ENCODE measurements at places on chromosomes 11 and 22.

DNA sequence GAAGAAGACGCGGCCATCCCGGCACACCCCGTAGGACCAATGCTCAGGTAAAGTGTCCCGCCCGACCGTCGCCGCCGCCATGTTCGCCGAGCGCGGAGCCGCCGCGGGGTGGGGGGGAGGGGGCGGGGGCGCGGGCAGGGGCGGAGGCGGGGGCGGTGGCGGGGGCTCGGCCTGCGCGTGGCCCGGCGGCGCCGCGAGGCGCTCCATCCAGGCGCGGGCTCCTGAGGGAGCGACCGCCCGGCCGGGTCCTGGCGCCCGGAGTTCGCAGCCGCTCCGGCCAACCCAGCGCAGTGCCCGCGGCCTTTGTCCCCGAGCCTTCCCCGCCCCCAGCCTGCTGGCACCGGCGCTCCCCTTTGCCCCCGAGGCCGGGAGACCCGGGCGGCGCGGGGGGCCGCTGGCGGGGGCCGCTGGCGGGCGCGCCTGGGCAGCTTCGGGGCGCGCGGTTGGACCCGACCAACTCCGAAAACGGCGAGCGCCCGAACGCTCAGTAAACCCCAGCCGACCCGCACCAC, at the start of gene PLEKHA7:
TSS of gene PLEKHA7 (minus strand) at position 94 of the 512 bp plus-strand sequence. CDS start at position 81, 13 bp downstream.
- DNase-seq, result peak; percentile 34

DNA sequence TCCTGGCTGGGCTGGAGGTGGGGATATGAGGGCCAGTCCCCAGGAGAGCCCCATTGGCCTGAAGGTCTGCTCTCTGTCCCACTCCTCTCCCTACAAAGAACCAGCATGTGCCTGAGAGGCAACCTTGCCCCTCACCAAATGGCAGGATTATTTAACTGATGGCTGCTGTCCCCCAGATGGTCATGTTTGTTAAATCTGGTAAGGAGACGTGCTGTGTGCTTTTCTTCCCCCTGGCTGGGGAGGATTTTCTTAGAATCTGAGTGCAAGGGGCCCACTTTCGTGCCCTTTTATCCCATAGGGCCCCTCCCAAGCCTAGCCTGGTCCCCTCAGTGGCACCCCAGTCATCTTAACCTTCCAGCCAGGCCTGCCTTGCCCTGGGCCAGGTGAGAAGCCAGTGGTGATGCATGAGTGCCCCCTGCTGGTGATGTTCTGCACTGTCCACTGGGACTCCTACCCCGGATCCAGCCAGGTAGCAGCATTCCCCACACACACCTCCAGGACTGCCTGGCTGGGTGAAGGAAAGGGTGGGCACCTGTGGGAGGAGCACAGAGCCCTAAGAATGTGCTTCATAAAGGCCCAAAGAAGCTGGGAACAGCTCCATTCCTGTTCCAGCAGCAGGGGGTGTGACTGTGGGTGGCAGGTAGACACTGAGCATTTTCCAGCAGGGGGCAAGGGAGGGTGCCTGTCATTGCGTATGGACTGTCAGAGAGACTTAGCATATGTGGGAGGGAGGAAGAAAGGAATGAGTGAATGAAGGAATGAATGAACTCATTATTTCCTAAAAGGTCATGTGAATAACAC, 28.9 kb downstream of the MFNG start:
- peak; percentile 92 for DNase-seq

- DNase-seq, result no peak
These were observed 11.6 kb upstream of the DLAT start for GRCh38 chr11:112013497-112014164.

- no peak for DNase-seq
These were observed 85.9 kb upstream of the SLC25A18 start for GRCh38 chr22:17477391-17477833.

DNA sequence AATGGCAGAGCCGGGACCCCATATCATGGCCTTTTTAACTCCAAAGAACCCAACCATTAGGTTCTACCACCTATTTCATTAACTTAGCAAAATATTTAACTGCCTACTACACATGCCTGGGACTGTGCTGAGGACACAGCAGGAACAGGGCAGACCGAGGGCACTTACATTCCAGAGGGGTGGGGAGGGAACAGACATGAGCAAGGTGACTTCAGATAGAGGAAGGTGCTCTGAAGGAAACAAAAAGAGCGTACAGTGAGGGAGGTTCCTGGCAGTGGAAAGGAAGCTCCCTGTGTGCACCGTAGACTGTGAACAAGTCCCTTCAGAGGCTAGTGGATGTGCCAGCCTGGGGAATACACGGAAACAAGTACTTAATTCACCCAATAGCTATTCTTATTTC, 82.8 kb downstream of the NAT10 start:
- DNase-seq, result no peak

DNA sequence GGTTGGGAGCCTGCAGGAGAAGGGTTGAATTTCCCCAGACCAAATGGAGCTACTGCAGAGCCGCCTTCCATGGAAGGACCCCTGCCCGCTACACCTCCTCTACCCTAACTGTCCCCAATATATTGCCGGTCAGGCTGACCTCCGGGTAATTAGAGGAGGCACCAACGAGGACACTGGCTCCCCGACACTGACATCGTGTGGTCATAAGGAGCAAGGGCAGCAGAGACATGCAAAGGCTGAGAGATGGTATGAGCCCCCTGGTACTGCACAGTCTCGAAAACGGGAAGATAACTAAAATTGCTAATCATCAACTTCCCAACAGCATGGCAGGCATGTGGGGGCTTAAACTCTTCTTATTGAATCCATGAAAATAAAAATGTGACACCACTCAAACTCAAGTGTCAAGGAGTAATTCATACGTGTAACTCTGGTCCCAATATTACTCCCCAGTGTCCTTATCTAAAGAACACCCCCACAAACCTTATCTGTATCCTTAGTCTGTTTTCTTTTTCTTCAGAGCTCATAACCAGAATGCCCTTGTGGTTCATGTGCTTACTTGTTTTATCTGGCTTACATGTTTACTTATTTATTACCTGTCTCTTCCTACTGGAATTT, 4.4 kb downstream of the CAVIN3 start:
- DNase-seq, result peak; percentile 44

- peak; percentile 53 for DNase-seq
These were observed 1.1 kb downstream of the TAF1D start for GRCh38 chr11:93740031-93740729.

DNA sequence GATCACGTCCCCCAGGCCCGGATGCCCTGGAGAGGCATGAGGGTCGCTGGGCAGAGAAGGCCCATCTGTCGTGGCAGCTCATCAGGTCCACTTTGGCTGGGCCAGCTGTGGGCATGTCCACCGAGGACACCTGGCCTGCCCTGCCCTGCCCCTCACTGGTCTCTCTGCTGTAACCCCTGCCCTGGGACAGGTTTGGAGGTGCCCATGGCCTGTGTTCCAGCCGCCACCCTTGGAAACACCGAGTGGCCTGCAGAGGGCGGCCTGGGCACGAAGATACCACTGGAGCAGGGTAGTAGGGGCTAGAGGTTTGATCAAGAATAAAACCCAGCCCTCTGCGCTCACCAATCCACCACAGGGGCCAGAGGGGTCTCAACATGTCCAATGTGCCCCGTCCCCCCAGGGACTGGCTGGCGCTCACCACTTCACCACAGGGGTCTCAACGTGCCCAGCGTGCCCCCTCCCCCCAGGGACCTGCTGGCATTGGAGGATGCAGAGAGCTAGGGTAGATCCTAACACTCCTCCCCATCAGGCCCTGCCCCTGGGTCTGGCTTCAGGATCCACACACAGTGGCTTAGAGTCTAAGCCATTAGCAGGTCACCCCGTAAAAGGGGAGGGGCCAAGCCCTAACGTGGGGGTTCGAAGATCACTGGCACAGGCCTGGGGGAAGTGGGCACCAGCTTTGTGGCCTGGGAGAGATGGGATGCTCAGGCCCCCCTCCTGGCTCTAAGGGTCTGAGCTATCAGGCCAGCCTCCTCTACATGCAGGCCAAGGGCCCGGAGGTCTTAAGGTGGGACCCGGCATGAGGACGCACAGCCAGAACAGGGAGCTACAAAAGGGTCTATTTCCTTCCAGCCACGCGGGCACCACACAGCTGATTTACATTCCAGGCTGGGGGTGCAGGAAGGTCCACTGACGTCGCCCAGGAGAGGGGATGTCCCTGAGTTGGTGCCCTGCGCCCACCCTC, 1.3 kb upstream of the HDAC10 start:
- DNase-seq, result peak; percentile 82

DNA sequence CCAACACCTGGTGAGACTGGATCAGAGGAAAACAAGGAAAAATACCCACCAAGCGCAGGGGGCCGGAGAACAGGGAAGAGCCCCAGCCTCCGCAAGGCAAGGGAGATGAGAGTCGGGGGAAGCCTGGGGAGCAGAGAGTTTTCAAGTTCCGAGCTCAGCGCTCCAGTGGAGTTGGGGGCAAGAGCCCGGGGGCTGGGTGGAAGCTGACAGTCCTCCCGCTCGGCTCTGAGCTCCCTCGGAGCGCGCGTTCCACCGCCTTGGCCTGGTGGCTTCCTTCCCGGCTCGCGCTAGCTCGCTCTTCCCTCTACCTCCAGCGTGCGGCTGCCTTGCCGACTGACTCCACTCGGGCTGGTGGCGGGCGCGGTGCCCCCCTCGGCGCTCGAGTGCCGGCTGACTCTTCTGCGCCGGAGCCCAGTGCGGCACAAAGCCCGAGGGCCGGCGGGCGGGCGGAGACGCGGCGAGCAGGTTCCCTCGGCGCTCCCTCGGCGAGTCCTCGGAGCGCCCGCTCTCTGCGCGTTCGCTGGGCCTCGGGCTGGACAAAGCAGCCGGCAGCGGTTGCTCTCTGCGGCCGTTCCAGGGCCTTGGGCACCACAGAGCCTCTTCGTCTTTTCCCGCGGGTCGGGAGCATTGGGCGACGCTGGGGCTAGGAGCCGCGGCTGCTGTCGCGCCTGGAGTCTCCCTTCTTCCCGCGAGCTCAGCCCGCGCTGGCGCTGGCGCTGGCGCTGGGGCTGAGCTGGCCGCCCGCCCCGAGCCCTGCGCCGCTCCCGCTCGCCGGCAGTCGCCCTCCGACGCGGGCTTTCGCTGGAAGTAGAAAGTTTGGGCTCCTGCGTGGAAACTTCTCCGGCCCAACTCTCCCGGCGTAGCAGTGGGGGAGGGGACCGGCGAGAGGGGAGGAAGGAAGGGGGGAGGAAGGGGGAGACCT, 1.0 kb downstream of the PAX6 start:
- no peak for DNase-seq

GRCh38 chr11:60378354-60378753, at the start of gene MS4A7:
Gene MS4A7 (plus strand): TSS chr11:60378532. CDS start chr11:60383142, 4,610 bp downstream.
- DNase-seq, result no peak

GRCh38 chr22:21641417-21641788, 699 bp upstream of the SDF2L1 start:
- DNase-seq, result no peak

DNA sequence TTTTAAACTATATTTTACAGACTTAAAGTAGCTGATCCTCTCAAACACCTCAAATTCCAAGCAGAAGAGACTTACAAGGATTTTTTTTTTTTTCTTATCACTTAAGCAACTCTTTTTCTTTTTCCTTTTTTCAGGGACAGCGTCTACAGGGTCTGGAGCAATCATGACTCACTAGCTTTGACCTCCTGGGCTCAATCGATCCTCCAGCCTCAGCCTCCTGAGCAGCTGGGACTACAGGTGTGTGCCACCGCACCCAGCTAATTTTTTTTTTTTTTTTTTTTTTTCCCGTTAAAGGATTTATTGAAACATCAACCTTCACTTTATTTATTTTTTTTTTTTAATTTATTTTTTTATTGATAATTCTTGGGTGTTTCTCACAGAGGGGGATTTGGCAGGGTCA, 4.5 kb upstream of the MACROD1 start:
- no peak for DNase-seq

DNA sequence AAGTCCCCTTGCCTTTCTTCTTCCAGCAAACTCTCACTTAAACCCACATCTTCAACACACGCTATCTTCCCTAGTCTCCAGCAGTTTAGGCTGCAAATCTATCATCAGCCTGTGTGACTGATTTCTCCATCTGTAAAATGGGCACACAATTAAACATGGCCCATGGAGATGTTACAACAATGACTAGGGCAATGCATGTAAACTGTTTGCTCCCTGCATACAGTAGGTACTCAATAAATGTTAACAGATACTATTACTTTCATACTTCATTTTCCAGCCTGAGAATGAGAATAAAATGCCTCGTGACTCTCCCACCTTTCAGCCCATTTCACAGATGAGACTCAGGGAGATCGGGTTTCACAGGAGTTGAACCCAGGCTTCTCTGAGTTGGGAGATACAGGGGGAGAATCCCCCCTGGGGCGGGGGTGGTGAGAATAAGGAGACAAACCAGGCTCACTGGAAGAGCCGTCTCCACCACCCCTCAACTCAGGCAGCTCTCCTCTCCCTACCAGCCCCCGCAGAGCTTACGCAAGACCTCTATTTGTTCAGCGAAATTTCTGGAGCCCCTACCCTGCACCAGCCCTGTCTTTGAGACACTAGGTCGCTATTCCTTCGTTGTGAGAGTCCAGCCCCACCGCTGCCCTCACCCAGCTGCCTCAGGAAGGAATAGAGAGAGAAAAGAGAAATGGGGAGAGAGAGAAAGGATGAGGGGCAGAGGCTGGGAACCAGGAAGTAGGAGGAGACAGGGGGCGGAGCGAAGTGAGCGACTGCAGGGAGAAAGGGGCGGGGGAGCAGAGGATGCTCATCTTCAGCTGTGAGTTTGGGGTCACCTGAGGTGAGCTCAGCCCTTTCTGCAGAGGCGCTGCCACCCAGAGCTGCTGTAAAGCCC, 42.1 kb upstream of the KLHL35 start:
- peak; percentile 90 for DNase-seq

- DNase-seq, result no peak
These were observed 64.9 kb downstream of the NAV2 start for GRCh38 chr11:19777377-19778102.

GRCh38 chr11:32529994-32530588, 53.5 kb upstream of the EIF3M start:
- no peak for DNase-seq

- DNase-seq, result no peak
These were observed 116.3 kb upstream of the APOA1 start for GRCh38 chr11:116953530-116954285.

DNA sequence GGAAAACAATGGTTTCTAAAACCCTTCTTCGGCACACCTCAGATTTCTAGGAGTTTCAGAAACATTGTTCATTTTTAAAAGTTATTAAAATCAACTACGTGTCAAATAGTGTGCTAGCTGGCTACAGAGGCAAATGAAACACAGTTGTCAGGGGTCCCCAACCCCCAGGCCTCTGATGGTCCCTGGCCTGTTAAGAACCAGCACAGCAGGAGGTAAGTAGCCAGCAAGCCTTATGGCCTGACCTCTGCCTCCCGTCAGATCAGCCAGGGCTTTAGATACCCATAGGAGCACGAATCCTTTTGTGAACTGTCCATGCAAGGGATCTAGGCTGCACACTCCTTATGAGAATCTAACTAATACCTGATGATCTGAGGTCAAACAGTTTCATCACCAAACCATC, 648.2 kb downstream of the FAM181B start:
- DNase-seq, result no peak

GRCh38 chr22:26589367-26589844, 526 bp downstream of the TPST2 start:
- DNase-seq, result peak; percentile 59

Data from activated naive CD4-positive, alpha-beta T cell treated with anti-CD3 and anti-CD28 coated beads, Interleukin-2, amount 10 ng/mL, durations not matched to agents 7 days and 5 days (primary cell).